HFFc6 (cell line): ENCODE measurements at places on chromosomes 7 and 10.

DNA sequence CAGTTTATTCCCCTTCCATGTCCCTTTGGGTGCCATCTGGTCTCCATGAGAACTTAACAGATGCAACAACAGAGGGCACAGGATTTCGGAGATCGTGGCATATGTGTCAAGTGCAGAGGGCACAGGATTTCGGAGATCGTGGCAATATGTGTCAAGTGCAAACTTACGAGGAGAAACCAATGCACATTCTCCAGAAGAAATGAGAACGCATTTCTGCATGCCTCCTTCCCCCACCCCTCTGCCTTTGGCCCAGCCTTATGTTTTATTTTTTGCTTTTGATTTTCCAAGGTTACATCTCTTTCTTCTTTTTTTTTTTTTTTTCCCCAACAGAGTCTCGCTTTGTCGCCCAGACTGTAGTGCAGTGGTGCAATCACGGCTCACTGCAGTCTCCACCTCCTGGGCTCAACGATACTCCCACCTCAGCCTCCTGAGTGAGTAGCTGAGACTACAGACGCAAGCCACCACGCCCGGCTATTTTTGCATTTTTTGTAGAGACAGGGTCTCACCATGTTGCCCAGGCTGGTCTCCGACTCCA is 586 bp upstream of the ANKRD26 start:
- no peak for DNase-seq

DNA sequence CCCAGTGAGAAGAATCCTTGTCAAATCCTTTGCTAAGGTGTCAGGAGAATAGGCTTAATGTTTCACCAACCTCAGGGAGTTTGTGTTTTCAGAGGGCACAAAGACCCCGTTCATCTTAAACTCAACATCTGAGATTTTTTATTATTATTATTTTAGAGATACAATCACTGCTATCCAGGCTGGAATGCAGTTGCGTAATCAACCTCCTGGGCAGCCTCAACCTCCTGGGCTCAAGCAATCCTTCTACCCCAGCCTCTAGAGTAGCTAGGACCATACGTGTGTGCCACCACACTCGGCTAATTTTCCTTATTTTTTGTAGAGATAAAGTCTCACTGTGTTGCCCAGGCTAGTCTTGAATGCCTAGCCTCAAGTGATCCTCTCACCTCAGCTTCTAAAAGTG is 599.2 kb downstream of the KCNMA1 start:
- no peak for DNase-seq

DNA sequence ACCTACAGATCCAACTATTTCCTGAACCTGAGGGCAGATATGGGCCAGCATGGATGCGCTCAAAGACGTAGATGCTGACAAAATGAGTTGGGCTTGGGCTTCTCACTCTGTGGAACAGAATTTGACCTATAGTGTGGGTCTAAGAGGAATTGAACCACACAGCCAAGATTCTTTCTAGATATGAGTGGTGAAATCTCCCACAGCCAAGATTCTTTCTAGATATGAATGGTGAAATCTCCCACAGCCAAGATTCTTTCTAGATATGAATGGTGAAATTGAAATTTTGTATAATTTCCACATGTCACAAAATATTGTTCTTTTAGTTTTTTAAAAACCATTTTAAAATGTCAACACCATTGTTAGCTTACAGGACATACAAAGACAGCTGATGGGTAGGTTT is 215.4 kb upstream of the LRGUK start:
- DNase-seq = no peak

DNA sequence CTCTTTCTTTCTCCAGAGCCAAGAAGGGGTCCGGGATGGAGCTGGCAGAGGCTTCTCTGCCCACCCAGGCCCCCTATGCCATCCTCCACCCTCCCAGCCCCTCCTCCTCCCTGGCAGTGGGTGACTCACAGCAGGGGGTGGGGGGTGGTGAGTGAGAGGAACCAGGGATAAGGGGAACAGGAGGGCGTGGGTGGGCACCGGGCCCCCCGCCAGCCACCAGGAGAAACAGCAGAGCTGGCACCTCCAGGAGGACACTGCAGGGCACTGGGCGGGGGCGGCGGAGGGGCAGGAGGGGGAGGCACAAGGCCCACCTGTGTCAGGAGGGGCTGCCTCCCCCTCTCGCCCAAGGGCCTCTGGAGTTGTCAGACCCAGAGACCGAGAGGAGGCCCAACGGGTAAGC is 56.0 kb downstream of the CAMK2B start:
- DNase-seq = no peak

DNA sequence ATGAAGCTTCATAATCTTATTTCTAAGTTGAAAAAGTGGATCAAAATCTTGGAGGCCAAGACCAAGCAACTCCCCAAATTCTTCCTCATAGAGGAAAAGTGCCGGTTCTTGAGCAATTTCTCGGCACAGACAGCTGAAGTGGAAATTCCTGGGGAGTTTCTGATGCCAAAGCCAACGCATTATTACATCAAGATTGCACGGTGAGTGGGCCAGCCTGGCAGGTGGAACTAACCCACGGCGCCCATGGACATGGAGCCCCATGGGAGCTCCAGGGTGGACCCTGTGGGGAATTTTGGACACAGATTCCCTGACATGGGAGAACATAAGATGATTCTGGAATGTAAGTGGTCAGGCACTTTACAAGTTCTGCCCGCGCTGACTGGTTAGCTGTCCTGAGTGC is 125.9 kb downstream of the TRRAP start:
- no peak for DNase-seq

GRCh38 chr7:99072126-99072525 is 71.8 kb downstream of the SMURF1 start:
- DNase-seq = no peak

DNA sequence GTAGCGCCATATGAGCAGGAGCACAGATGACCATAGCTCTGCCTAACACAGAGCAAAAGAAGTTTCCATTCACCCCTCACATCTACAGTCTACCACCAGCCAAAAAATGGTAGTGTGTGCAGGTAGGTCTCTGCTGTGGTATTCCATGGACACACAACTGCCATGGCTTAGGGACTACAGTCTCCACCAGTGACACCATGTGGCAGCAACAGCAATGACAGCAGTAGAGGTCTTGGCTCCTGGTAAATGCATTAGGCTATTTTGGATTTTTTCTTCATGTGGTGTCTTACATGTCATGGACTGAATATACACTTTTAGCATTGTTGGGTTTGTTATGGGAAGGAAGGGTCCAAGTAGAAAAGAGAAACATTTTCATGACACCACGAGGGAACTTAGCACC is 70.1 kb upstream of the CABCOCO1 start:
- peak; percentile 10 for DNase-seq

GRCh38 chr10:99941942-99942820 is 67.6 kb downstream of the DNMBP start:
- no peak for DNase-seq

GRCh38 chr7:121410829-121411596 is 14.9 kb upstream of the FAM3C start:
- DNase-seq = no peak

DNA sequence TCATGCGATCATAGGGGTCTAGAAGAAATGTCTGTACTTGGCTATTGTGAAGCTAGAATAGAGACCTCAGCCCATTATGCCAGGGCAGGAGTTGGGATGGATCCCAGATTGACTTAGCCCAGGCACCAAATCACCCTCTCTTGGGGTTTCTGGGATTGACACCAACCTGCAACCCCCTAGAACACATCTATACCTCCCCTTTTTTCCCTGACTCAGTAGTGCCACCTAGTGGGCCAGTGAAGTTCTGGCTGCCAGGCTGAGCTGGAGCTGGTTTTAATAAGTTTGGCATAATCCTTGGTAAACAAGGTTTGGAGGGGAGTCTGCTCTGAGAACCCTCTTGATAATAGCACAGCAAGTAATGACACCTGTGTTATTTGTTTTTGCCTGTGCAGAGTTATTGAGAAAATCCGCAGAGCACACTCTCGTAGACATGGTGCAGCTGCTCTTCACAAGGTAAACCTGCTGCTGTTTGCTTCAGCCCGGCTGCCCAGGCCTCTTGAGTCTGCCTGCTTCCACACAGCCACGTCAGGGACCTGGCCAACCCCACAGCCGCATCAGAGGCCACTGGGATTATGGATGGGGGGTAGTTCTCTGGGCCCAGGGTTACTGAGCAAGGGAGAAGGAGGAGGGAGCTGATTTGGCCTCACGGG is 43.3 kb upstream of the NFKB2 start:
- DNase-seq = peak; percentile 44

DNA sequence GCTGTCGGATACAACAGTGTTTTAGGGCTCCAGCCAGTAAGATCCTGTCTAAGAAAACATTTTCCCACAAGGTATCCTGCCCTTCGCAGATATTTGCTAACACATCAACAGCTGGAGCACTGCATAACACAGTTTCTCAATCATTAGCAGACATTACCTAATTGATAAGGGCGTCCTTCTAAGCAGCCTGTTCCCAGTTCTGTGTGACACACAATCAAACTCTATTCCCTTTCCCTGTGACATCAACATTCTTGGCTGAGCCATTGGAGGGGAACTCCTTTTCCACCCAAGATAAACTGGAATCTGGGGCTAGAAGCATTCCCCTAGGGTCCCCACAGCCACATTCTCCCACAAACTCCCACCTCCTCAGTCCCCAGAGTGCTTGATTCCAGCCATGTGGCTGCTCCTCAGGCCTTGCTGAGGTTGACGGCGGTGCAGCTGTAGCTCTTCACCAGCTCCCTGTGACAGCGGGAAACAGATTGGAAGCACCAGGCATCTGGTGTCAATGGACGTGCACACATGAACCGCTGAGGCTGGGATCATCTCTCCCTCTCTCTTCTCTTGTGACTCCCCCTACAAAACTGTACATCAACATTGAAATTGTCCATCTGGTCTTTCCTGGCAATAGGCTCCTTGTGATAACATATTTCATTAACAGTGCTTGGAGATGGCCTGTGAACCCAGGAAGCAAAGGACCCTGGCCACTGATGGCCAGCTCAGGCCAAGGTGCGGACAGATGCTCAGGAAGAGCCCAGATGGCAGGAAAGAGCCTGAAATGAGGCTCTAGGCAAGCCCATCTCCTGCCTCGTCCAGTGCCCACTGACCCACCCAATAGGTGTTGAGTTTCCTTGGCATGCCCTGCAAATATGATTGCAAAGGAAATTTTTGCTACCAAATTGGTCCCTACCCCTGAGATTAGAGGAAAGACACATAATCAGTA is 131.1 kb upstream of the TBX20 start:
- no peak for DNase-seq

DNA sequence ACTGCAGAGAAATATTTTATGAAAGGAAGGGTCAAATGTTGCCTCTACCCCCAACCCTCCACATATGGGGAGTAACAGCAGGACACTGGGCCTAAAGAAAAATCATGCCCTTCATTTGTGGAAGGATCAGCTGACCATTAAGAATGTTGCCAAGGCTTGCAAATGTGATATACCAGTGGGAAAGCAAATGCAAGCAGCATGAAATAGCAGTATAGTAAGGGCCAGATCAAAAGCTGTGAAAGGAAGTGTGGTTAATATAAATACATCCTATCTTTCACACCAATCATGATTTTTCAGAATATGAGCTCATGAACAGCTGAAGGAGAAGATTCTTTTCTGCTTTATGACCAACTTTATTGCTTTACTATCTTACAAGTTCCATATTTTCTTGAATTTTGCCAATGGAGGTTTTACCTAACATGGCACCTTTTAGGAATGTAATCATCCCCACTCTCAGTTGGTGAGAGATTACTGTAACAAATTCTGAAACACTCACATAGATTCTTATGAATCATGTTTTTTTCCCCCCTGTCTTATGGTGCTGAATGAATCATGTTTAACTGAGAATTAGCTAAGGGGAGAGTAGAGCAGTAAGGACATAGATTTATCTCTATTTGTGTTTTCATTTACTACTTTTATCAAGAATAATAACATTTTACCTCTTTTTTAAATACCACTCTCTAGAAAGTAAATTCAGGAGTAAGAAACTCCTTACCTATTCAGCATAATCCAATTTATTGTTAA is 12.1 kb upstream of the ATAD1 start:
- DNase-seq = no peak
